Hematopoietic multipotent progenitor cell treated with erythropoietin and hydrocortisone succinate and interleukin-3 and kit ligand, for 6 days (in vitro differentiated cells): ENCODE measurements at places on chromosomes 5 and 9.
A peak's percentile ranks its signal among the peaks of the same experiment; 100 is the strongest.

DNA sequence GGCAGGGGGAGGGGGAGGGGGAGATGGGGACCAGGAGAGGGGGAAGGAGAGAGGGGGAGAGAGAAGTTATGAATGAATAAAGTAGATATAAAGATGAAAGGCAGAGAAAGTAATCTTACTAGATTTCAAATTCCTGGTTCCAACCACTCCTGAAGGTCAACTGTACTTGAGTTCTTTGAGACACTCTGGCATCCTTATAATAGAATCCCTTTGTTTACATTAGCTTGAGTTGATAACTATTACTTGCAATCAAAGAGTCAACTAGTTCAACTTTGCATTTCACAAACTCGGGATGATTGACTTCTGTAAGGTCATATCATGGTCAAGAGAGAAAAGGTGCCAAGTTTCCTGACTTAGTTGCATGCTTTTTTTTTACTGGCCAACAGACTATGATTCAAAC lies 42.2 kb downstream of the BAAT start:
- no peak for DNase-seq

GRCh38 chr5:34731435-34732232 lies 75.5 kb downstream of the RAI14 start:
- DNase-seq = no peak

DNA sequence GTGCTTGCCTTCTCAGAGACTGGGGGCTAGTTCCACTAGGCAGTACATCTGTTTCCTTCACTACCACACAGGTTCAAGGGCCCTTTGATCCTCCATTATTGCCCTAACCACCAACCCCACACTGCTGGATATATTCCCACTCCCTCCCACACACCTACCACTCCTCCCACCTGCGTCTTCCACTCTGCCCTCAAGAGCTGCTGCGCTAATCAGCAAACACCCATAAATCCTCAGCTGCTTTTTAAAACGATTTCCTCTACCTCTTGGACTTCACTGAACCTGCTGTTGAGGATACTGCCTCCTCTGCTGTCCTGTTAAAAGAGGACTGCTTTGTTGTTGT lies 120.9 kb downstream of the MAPKAP1 start:
- DNase-seq = no peak

GRCh38 chr5:6307304-6307703 lies 71.0 kb downstream of the MED10 start:
- no peak for DNase-seq

DNA sequence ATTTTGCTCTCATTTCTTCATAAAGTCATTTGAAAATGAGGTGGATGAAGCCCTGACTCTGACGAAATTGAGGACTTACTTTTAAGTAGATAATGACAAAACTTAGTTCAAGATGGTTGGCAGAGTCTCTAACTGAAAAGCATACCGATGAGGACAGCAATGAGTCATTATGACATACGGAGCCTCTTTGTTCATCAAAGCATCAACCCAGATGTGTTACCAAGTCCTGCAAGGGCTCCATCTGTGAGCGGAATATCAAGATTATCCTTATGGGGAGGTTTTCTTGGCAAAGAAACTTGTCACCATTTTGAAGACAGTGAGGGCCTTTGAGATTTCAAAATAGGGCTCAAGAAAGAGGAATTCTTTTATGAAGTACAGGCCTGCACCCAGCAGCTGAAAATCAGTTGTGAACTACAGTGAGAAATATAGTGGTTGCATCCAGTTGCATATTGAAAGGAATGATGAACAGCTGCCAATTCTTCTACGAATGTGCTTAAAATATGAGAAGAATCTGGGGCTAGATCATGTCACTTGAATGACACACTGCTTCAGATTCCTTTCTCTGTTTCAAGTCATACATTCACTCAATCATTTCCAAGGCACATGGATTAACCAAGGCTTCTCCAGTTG lies 86.6 kb upstream of the SLC24A2 start:
- no peak for DNase-seq

DNA sequence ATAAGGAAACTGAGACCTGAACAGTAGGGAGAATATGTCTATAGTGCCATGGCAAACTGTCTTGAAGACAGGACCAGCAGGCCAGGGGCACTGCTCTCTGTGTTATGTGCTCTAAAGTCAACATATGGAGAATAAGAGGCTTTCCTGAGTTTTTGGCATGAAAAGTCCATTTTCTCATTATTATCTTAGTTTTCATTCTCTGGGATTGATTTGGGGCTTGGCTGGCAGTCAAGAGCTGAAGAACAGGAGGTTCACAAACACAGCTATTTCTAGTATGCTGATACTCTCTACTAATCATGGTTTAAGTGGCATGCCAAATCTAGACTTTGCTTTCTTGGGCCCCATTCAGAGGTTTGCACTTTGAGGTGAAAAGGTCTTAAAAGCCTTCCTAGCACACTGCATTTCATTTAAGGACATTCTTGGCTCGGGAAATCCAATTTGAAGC lies 404.4 kb downstream of the ZNF608 start:
- DNase-seq = no peak

- no peak for DNase-seq
Observed at GRCh38 chr9:22041775-22042174, 32.7 kb upstream of the CDKN2B start.

- DNase-seq = no peak
Observed at GRCh38 chr5:1288439-1289335, 6.2 kb downstream of the TERT start.

- no peak for DNase-seq
Observed at GRCh38 chr5:133389066-133389590, 223.2 kb downstream of the FSTL4 start.

GRCh38 chr5:172913117-172913850 lies 45.9 kb upstream of the RPL26L1 start:
- DNase-seq = no peak

DNA sequence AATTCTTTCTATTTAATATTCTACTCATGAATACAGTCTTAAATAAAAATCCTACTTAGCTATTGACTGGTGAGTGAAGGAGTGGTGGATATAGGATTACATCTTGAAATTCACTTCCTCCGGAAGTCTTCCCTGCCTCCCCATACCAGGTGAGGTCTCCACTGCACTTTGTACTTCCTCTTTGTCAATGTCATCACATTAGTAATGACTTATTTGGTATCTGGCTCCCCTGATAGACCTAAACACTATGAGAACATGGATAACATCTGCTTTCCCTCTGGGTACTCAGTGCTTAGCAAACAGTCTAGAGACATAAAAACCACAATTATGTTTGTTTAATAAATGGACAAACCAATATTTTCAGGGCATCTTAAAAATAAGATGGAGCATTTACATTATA lies 532.1 kb downstream of the PDE4D start:
- peak; percentile 9 for DNase-seq

GRCh38 chr9:73880101-73880500 lies 617.0 kb upstream of the RORB start:
- no peak for DNase-seq

DNA sequence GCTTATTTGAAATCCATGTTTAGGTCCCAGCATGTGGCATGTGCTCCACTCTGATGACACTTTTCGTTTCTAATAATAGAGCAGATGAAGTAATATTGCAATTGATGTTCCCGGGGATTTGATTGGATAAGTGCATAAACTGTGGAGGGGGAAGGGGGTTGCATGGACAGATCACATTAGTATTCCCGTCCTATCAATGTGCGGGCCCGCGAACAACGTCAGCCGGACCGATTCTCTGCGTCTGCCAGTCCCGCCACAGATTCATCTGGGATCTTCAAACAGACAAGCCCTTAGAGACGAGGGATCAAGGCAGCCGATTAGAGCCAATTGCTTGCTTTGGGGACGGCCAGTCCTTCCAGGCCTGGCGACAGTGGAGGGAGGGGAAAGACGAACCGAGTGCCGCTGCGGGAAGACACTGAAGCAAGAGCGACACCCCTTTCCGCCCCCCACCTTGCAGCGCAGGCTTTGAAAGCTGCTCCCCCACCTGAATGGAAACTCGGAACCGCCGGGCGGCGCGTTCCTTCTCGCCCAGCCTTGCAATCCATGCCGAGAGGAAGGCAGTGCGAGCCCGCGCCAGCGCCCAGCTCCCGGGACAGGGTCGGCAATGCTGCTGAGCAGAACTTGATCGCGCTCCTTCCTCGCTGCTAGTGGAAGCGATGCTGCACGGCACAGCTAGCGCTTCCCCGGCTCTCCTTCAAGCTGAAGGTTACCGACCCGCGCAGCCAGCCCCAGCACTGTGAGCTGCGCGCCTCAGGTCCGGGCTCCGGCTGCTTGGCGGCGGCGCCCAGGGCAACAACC lies at the start of gene RGS7BP:
RGS7BP (plus strand) TSS at position 247 of the 798 bp plus-strand sequence. CDS start 610 bp downstream, outside the sequence.
- DNase-seq = no peak

- DNase-seq = no peak
Observed at GRCh38 chr5:15495026-15495425, 5.0 kb upstream of the FBXL7 start.

DNA sequence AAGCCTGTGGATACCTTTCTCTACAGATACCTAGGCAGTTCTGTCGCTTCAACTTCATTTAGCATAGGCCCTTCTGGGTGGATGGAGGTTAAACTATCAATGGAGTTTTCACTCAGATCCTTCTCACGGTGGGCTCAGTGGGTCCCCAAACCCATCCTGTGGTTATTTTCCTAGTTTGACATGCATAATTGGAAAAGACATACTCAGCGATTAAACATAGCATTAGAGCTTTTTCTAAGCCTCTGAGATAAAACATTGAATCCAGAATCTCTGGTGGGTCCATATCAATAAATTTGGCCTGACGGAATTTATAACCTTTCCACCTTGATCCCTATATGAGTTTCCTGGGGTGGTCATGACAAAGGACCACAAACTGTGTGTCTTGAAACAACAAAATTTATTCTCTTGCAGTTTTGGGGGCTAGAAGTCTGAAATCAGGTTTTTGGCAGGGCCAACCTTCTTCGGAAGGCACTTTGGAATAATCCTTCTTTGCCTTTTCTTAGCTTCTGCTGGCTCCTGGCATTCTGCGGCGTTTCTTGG lies 1.7 kb upstream of the OTULIN start:
- DNase-seq = no peak

DNA sequence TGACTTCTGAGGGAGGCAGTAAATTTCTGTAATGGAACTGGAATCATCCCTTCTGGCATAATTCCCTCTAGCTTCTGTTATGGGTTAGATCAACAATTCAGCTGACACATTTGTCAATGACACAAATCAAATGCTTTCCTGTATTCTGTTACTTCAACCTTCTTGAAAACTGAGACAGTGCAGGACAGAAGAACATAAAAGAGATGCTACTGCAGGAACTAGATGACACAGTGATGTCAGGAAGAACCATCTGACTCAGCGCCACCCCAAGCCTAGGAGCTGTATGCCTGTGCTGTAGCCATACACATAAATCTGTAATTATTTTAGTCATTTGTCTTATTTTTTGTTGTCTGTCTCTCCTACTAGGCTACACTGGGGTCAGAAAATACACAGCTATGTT lies 18.2 kb upstream of the CEP120 start:
- no peak for DNase-seq

GRCh38 chr5:96340357-96340756 lies 92.7 kb downstream of the PCSK1 start:
- DNase-seq = no peak

- peak; percentile 7 for DNase-seq
Observed at GRCh38 chr5:82942083-82942881, 134.9 kb downstream of the TMEM167A start.

- no peak for DNase-seq
Observed at GRCh38 chr9:27835746-27836145, 262.5 kb upstream of the C9orf72 start.

DNA sequence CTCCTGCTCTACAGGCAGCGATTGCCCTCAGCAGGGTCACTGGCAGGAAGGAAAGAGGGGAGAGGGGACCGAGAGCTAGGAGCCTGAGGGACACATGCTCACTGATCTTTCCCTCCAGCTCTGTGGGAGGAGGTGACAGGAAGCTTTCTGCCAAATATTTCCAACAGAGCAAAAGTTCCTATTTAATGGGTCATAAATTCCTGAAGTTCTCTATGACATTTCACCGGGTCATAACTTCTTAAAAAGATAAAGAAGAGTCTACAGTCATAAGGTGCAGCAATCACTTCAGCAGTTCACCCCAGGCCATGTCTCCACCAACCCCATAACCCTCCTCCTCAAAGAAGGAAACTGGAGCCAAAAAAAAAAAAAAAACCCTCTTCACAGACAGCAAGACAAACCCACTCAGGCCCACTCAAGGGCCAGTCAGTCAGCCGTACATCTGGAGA lies 481.1 kb downstream of the NR2F1-AS1 start:
- no peak for DNase-seq
